SK-N-DZ (cell line): ENCODE measurements at places on chromosomes 6 and 20.

DNA sequence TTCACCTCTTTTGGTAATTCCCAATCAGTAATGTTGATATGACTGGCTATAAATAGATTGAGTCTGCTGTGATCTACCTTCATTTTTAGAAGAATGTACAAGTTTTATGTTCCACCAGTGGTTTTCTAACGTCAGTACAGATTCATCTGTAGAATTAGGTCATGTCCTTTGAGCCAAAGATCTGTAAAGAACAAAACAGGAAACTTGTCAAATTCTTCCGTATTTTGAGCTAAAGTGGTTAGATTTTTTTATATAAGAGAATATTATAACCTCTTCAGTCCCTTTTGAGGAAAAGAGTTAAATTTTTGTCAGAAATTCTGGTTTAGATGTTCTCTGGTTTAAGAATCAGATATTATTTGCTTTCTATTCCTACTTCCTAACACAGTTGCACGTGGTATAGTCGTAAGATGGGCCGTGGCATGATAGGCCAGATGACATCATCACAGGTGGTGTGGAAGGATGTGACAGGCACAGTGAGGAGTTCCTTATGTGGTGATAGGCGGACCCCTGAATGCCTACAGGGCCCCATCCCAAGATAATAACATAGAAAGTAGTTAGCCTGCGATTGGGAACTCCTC, 62.3 kb downstream of the SNX9 start:
- no peak for DNase-seq

- peak; percentile 25 for DNase-seq
Observed at GRCh38 chr6:109087661-109088264, 6.9 kb downstream of the SESN1 start.

DNA sequence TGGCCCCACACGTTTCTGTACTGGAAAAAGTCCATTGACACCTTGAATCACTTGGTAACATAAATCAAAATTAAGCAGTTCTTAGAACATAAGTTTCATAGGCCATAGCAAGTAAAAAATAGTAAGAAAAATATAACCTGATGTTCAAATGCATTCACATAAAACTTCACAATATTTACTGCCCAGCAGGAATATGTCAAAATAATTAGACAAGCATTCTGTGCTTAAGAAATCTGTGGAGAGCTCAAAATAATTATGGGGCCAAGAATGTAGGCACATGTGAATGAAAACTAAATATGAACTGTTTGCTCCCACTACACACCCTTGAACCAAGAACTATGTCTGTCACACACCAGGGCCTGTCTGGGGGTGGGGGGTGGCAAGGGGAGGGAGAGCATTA, 70.8 kb downstream of the IPCEF1 start:
- no peak for DNase-seq

DNA sequence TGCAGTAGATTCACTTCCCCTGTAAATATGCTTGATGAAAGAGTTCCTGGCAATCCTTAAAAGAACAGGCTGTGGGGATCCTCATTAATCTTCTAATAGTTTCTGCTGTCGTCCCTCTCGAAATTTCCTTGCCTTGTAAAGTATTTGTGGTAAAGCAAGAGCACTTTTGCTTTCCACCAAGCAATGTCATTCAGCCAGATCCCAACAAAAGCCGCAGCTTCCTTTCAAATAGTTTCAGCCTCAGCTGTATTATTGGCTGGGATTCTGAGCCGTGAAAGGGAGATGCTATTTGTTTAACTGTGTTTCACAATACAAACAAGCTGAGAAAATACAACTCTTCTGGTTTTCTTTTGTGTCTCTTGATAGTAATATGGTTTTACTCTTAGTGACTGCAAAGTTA, 48.9 kb upstream of the EPHA7 start:
- DNase-seq, result no peak

- DNase-seq, result peak; percentile 79
Observed at GRCh38 chr6:20853828-20854227, 319.6 kb downstream of the CDKAL1 start.

GRCh38 chr20:62161347-62161746, 17.8 kb downstream of the SS18L1 start:
- DNase-seq, result no peak

- DNase-seq, result no peak
Observed at GRCh38 chr6:160048471-160048870, 73.1 kb upstream of the SLC22A1 start.

DNA sequence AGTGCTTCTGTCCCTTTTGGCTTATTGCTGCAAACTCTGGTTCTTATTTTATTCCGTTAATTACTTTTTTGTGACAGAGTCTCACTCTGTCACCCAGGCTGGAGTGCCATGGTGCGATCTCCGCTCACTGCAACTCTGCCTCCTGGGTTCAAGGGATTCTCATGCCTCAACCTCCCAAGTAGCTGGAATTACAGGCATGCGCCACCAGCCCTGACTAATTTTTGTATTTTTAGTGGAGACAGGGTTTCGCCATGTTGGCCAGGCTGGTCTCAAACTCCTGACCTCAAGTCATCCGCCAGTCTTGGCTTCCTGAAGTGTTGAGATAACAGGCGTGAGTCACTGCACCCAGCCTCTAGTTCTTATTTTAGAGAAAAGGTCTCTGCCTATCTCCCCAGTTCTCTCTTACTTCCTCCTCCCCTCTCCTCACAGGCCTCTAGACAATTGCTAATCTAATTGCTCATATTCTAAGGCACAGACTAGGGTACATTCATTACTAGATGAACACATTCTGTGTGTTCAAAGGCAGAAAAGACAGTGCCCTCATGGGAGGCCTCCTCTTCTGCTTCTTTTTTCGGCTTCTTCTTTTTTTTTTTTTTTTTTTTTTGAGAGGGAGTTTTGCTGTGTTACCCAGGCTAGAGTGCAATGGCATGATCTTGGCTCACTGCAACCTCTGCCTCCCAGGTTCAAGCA, 27.0 kb downstream of the EDEM2 start:
- DNase-seq, result no peak

- DNase-seq, result no peak
Observed at GRCh38 chr6:154481521-154482013, 28.9 kb downstream of the CNKSR3 start.

DNA sequence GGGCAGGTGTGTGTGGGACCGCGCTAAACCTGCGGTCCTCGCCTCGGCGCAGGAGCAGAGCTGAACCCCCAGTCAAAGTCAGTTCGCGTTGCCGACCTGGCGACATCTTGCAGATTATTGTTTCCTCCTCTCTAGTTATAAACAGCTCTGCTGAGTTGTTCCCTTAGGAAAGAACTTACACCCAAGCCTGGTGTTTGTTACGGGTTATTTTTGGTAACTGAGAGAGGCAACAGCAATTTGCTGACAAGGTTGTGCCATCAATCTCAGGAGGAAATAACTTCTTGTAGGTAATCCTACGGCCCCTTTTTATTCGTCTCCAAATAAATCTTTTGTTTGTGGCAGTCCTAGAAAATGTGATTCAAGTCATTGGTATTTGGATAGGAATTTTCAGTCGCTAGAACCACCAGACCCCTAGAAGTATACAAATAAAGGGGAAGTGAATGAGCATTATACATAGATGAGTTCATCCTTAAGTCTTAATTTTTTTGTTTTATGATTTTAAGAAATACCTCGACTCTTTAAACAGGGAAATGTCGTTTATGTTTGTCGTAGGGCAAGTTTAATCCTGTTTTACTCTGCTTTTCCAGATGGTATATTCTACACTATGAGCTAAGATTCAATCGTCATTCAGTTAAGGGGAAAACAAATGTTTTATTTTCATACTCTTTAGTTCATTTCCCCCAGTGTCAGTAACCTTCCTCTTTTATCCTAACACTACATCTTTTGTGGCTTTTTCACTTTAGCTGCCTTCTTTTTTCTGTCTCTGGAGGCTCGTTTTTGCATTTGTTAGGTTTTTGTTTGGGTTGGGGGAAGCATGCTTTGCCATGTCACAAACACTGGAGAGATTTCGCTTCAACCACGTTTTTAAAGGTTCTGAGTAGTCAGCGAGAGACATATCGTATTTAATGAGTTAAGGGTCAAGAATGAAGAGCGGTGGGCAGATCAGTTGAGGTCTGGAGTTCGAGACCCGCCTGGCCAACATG, 1.2 kb downstream of the PM20D2 start:
- DNase-seq, result peak; percentile 19

DNA sequence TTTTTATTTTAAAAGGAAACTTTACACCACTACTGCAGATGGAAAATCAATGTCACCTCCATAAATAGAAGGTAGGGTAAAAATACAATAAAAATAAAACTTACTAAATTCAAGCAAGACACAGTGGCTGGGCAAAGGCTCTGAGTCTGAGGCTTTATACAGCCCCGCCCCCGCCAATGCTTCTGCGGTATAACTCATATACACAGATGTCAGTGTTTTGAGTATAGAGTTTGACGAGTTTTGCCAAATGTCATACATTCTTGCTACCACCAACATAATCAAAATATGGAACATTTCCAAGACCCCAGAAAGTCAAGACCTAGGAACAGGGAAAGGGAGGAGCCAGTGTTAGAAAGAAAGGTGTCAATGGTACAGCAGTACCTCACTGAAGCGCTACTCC, 12.8 kb downstream of the NFATC2 start:
- DNase-seq, result no peak

DNA sequence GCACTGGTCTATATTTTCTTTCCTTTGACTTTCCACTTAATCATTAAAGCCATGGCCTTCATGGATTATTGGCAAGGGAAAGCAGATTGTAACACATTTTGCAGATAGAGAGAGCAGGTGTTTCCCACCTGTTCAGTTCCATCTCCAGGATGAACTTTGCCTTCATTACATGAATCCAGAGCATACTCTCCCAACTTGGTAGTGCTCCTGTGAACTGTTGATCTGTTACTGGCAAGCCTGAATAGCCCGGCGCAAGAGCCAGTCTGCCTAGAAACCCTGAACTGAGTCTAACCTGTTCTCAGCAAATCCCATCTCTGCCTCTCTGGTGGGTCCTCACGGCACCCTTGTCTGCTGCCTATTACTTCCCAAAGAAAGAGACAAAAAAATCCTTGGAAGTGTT, 210.3 kb downstream of the PLCB1 start:
- DNase-seq, result no peak

DNA sequence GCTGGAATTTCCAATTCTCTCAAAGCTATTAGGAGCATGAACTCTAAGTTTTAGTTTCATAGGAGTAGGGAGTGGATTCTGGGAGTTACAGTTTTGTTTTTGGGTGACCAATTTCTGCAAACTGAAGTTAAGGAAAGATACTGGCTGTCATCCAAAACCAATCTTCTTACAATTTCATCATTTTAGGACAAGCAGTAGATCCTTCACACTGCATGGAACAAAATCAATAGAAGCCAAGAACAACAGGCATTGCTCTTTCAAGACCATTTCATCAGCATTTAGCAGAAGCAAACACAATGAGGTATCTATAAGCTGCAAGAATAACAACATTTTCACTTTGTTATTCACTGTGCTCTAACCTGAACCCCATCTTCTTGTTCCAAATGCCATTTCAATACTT, 173.0 kb downstream of the GMDS start:
- no peak for DNase-seq

- peak; percentile 75 for DNase-seq
Observed at GRCh38 chr20:9609887-9610502, 95.6 kb downstream of the LAMP5 start.

GRCh38 chr20:18851629-18852028, 38.0 kb downstream of the SCP2D1 start:
- no peak for DNase-seq

DNA sequence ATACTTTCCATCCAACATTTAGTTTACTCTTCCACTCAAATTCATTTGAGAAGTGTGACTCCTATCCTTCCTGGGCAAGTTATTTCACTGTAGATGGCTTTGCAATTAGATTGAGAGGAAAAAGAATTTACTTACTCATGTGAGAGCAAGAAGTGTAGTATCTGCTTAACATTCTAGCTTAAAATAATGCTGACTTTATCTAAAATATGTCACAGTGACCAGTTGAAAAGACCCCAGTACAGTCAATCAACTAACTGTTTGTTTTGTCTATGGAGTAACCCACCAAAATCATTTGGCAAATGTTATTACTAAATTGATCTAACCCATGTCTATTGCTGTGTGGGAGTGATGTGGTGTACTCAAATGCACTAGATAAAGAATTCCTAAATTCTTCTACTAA, 8.9 kb upstream of the TCF21 start:
- no peak for DNase-seq

GRCh38 chr6:14550410-14550809, 432.8 kb downstream of the CD83 start:
- DNase-seq, result no peak

DNA sequence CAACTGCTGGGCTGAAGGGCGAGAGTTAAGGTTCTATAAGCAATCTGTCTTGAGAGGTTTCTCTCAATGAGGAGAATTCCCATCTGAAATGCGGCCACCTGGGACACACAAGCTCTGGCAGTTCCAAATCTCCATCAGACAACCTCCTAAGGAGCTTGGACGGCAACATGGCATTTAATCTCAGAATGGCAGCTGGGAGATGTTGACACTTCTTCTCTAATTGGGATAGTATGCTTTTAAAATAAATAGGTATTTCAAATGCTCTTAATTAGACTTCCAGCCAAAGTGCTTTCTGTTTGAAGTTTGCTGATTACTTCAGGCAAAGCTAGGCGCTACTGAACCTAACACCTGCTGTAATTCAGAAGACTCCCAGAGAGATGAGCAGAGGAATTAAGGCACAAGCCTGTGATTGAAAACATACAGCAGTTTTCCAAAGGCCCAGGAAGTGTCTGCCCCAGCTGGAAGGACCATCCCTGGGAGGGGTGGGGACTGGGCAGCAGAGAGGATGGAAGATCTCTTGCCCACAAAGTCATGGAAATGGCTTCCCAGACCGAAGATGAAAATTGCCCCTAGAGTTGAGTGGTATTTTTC, 59.1 kb upstream of the KCNK16 start:
- DNase-seq, result no peak

DNA sequence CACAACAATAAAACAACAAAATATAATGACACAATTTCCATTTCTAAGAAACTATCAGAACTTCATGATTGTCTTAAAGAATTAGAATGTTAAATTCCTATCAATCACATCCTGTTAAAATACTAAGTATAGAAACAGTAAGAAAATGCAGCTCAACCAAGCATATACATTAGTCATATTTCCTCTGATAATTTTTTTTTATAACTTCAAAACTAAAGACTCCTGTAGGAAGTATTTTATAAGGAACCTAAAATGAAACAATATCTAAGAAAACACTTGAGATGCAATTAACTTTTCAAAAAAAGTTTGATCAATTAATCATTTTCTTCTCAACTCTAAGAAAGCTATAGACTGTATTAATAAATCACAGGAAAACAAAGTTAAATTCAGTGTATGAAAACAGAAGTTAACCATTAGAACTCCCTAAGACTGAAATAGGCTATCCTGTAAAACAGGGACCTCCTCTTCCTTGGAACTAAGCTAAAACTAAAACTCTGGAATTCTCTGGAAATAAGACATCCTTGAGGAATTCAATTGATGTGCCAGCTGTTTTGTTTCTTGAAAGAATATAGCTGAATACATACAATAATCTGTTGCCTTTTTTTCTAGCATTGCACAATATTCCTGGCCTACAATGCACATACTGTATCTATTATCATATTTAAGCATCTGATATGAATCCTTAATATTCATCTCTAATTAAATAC, 19.8 kb downstream of the FKBP5 start:
- DNase-seq, result no peak

GRCh38 chr6:30935018-30935417, 3.0 kb upstream of the SFTA2 start:
- DNase-seq, result no peak
